Activated CD4-positive, alpha-beta T cell treated with anti-CD3 and anti-CD28 coated beads, Interleukin-10, Interleukin-2, amounts not matched to agents 100 ng/mL and 50 ng/mL, durations not matched to agents 16 hours and 8 hours (primary cell): ENCODE measurements at places on chromosomes 4 and X.
A peak's percentile ranks its signal among the peaks of the same experiment; 100 is the strongest.

DNA sequence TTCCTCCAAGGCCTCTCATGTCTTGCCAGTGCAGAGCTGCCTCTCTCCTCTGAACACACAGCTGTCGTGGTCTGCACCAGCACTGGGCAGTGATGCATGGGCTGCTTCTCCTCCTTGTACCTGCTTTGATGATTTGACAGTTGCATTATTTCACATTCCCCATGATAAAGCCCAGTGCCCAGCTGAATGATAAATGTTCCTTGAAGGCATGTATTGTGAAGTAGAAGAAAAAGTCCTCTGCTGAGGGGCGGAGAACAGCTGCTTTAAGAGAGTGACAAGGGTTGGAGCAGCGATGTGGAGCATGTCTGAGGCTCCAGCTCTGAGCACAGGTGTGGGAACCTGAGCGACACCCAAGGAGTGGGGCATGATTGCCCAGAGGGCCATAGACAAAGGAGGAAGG is 21.1 kb upstream of the TRIM2 start:
- no peak for DNase-seq

- no peak for DNase-seq
Measured at GRCh38 chr4:52195869-52196268, 144.8 kb downstream of the SPATA18 start.

DNA sequence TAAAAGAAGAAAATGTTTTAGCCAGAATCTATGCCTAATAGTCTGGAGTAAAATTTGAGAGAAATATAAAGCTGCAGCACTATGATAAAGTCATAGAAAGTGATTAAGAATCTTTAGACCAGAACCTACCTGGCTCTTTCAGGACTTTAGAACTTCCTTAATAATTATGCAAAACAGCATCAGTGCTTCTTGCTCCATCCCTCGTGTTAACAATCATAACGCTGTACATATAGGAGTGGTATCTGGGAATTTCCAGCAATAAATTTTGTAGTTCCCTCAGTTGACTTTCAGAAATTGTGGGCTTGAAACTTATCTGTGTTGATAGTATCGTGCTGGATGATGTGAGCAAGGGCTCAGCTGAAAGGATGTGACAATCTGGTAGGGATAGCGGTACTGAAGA is 102.1 kb upstream of the RASGEF1B start:
- DNase-seq = no peak

DNA sequence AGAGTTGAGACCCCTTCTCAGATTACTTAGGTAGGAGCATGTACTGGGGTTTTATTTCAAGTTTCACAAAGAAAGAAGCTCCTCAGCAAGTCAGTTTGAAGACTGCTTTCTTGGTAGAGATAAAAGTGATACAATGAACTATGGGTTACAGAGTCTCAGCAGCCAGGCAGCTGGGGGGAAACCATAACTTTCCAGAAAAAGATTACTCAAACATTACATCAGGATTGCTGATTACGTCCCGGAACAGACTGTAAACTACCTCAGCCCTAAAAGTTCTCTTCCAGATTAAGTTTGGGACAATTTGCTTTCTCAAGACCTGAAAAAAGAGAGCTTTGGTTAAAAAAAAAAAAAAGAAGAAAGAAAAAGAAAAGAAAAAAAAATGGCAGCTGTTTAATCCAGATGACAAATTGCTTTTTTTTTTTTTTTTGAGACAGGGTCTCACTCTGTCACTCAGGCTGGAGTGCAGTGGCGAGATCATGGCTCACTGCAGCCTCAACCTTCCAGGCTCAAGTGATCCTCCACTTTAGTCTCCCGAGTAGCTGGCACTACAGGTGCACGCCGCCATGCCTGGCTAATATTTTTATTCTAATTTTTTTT is 16.6 kb downstream of the SAT1 start:
- no peak for DNase-seq

DNA sequence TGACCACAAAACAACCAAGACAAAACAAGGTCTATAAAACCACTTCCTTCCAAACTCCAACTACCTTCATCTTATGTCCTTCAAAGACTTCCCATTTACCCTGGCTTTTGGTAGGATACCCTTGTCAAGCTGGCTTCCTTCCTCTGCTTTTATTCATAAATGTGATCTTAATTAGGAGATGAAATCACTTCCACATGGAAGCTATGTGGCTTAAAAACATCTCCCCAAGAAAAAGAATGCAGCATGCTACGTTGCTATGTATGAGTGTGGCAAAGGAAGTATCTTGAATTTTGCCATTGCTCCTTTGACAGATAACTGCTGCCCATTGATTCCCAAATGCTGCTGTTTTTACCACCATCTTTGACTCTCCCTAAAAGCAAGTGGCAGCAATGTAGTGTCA is 46.4 kb upstream of the VEGFD start:
- DNase-seq = no peak

- peak; percentile 67 for DNase-seq
Measured at GRCh38 chr4:53431052-53431451, 53.6 kb downstream of the FIP1L1 start.

GRCh38 chrX:71637253-71637618 is 18.9 kb upstream of the CXCR3 start:
- DNase-seq = no peak

DNA sequence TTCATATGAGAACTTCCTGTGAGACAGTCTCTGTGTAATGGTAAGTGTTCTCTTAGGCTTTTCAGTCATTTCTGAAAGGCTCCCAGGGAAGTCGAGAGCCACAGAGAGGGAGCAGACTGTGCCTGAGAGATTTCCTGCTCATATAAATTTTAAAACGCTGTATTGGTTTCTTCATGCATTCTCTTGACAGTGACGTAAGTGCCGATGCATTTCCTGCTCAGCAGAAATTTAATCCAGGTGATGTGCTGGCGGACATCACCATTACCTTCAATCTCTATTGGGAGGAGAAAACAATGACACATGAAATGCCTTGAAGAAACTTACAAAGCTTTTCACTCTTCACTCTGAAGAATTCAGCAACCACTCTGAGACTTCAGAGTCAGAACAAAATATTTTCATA is 383.6 kb downstream of the BMPR1B start:
- DNase-seq = no peak

GRCh38 chr4:66489783-66490452 is 819.6 kb upstream of the EPHA5 start:
- no peak for DNase-seq

DNA sequence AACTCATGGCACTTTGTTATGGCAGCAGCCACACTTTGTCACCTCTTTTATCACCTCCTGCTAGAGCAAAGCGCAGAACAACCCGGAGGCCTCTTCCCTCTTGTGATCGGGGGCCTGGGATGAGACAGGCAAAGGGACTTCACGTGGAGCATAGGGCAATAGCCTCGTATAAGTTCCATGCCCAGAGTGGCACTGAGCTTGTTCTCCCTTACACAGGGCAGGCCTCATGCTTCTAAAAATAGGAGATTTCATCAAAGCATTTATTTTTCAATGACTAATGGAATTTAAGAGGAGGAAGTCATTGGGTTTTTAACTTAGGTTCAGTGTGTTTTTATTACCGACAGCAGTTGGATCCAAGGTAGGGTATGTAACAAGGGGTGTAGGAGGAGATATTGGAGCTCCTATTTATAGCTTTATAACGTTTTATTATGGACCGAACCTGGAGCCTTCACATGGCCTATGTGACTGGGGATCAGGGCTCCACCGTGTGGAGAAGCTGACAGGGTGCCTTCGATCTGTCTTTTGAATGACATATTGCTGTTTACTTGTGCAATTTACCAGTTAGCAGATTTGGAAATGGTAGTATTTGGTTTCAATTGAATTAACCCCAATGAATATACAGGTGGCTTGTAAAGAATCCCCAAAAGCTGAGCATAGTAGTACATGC is 93.8 kb downstream of the SLC2A9 start:
- no peak for DNase-seq

- DNase-seq = no peak
Measured at GRCh38 chr4:184805462-184806228, 20.1 kb downstream of the ACSL1 start.

DNA sequence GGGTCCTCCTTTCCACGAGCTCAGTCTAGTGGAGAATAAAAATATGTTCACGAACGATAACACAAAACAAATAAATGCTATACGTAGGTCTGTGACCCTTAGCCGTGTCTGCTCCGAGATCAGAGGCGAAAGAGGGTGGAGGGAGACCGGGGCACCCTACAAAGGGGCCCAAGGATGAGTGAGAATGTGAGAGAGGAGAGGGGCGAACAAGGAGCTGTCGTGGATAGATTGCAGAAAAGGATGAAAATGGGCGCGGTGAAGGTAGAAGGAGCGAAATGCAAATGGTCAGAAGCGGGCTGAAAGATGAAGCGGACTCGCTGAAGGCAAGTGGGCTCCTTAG is 6.2 kb upstream of the ZBTB33 start:
- DNase-seq = no peak

GRCh38 chr4:180650273-180650672 is 1592.9 kb upstream of the TENM3 start:
- DNase-seq = no peak

- no peak for DNase-seq
Measured at GRCh38 chr4:53960843-53961242, 103.6 kb downstream of the CHIC2 start.

DNA sequence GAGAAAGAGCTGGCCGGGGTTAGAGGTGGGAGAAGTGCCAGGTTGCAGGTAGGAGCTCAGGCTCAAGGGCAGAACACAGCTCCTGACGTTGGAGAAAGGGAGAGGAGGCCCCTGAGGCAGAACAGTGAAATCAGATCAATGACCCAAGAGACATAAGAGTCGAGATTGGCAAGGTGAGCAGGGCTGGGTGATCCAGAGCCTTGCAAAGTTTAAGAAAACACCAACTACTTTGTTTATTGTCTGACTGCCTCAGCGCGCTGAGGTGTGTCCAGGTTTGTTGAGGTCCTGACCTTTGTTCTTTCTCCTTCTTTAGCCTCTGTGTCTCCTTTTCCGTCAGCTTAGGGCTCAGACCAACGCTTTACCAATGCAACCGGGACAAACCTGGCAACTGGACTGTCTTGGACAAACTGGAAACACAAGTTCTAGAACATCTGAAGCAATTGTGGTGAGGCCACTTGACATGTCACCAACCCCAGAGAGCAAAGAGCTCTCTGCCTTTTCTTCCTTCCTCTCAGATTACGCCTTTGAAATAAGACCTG is 28.3 kb downstream of the CHRNA9 start:
- DNase-seq = no peak

GRCh38 chrX:111375747-111376146 is 36.2 kb downstream of the DCX start:
- no peak for DNase-seq

DNA sequence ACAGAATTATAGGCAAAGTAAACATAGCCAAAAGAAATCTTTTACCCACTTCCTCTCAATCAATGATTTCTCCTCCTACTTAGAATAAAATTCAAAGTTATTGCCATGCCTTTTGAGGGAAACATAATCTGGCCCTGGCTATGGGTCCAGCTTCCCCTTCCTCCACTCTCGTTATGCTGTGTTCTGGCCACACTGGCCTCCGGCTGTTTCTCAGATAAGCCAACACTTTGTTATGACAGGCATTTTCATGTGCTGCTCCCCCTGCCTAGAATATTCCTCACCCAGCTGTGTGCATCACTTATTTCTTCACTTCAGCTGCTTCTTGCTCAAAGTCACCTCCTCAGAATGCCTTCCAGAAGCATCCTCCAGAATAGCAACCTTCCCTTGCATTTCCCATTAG is 386.6 kb upstream of the AADAT start:
- no peak for DNase-seq

- DNase-seq = no peak
Measured at GRCh38 chr4:169689681-169690080, 68.1 kb downstream of the HPF1 start.

GRCh38 chrX:18026166-18026565 is 165.1 kb upstream of the RAI2 start:
- no peak for DNase-seq

DNA sequence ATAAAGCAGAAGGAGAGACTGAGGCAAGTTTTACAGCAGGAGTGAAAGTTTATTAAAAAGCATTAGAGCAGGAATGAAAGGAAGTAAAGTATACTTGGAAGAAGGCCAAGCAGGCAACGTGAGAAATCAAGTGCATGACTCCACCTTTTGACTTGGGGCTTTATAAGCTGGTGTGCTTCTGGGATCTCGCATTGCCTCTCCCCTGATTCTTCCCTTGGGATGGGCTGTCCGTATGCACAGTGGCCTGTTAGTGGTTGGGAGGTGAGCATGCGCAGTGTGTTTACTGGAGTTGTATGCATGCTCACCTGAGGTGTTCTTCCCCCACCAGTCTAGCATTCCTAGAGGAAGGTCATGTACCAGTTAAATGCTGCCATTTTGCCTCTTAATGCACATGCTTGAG is 29.1 kb upstream of the C1QTNF7 start:
- no peak for DNase-seq

DNA sequence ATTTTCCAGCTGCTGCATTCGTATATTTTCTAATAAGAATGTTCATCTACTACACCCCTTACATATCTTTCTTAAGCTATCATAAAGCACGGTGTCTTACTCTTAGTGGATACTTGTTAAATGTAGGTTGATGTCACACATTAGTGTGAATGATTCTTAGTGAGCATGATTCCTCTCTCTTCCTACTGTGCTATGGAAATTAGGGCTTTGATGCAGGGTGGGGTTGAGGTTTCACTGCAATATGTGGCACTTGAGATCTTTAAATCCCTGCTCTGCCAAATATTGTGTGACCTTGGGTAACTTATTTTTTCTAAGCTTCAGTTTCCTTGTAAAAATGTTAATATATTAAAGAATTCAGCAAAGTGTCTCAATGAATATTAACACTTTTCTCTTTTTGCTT is 188.4 kb downstream of the PDGFRA start:
- no peak for DNase-seq

GRCh38 chrX:24646745-24647182 is 383 bp downstream of the PCYT1B start:
- no peak for DNase-seq

DNA sequence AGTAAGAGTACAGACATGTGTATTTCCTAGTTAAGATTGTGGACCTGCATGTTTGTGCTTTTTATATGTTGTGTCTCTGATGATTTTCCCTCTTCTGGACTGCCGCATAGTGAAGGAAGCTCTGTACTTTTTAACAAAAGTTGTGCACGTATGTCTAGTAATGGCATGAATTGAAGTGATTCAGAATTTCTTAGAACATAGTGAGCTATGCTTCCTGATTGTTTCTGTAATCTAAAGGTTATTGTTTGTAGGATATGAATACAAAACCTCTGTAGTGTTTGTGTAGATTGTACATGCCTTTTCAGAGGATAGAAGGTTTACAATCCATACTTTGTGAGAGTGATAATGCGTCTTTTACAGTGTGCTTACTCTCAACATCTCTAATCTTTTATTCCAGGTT is 37.0 kb upstream of the NUDT6 start:
- no peak for DNase-seq

- no peak for DNase-seq
Measured at GRCh38 chr4:5959211-5959982, 58.8 kb downstream of the C4orf50 start.

GRCh38 chr4:168655182-168655581 is 158.3 kb downstream of the PALLD start:
- no peak for DNase-seq

- DNase-seq = no peak
Measured at GRCh38 chr4:124932447-124932846, 219.9 kb upstream of the ANKRD50 start.

GRCh38 chr4:114036864-114037263 is 57.4 kb upstream of the ARSJ start:
- DNase-seq = no peak

- peak; percentile 51 for DNase-seq
Measured at GRCh38 chrX:132612821-132613564, 124.2 kb upstream of the MBNL3 start.

- no peak for DNase-seq
Measured at GRCh38 chrX:21658746-21659145, 616 bp upstream of the KLHL34 start.
